ENCODE measurements at places on chromosomes 2 and 18. TPM values are rescaled to one million over a fixed set of nuclear protein-coding genes. Genes with fewer than 3 reads are reported as not detected.

GRCh38 chr18:9968081-9968848 is 54.4 kb downstream of the VAPA start:
- no peak for DNase-seq

- no peak for DNase-seq
Measured at GRCh38 chr2:66699416-66699792, 264.5 kb downstream of the MEIS1 start.

DNA sequence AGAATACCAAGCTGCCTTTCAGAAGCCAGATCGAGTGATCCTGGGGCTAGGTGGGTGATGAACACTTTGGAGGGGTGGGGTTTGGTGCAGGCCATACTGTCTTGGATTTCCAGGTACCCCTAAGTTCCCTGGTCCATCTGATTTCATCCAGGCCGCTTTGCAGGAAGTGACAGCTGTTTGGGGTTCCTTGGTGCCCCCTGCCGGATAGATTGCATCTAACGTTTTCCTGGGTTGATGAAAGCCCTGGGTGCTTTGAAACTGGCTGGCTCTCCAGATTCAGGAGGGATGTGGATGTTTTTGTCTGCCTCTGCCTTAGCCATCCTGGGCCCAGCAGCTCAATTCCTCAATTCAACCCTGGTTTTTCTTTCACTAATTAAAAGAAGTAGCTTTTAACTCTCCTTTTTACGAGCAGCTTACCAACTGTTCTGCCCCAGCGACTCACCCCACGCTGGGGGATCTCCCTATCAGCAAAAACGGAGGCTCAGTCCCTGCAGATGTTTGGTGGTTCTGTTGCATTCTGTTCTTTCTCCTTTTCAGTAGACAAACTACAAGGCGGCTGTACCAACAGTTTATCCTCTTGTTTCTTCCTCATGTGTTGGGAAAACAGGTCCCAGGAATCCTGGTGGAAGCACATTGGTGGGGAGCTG is 37.1 kb downstream of the ARHGEF4 start:
- DNase-seq = peak; percentile 46

DNA sequence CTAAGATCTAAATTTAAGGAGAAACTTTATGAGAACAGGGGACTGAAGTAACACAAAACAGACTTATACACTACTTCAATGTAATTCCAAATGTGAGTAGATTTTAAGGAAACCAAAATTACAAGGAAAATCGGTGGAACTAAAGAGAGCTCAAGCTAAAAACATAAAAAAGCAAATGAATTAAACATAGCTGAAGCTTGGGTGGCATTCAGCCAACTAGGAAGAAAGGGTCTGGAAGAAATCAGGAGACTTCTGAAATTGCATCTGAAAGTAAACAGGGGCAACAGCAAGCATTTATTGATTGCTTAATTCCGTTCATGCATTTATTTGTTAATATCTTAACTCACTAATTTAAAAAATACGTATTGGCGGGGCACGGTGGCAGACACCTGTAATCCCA is 727.3 kb upstream of the PKDCC start:
- no peak for DNase-seq

- no peak for DNase-seq
Measured at GRCh38 chr2:112839407-112840067, 3.0 kb upstream of the IL1B start.

DNA sequence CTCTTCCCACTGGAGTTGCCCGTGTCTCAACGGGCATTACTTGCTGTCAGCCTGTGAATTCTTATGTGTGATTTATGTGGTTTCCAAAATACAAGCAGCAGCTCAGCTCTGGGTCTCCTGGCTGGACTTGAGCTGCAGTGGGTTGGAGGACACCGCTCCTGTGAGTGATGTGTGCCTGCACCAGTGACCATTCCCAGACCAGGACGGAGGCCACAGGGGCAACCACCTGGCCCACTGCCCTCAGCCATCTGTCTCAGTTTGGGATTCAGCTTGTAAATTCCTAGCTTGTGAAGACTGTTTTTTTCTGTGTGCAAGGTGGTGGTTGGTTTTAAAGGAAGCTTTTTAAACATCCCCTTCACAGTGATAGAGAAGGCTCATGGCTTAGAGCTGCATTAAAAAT is 261.0 kb downstream of the BCL2 start:
- no peak for DNase-seq

DNA sequence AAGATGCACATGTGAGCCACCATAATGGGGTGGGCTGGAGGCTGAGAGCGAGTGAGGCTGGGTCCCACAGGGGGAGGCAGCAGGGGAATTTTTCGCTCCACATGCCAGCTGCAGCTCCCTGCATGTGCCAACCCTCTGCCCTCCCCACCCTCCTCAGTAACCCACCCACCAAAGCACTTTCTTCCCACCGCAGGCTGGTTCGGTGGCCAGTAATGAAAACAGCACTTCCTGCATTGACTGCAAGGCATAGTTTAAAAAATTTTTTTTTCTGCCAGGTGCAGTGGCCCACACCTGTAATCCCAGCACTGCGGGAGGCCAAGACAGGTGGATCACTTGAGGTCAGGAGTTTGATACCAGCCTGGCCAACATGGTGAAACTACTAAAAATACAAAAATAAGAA is 147.5 kb upstream of the TTC39C start:
- DNase-seq = no peak

GRCh38 chr2:140410695-140411094 is 1630.5 kb upstream of the NXPH2 start:
- DNase-seq = no peak

DNA sequence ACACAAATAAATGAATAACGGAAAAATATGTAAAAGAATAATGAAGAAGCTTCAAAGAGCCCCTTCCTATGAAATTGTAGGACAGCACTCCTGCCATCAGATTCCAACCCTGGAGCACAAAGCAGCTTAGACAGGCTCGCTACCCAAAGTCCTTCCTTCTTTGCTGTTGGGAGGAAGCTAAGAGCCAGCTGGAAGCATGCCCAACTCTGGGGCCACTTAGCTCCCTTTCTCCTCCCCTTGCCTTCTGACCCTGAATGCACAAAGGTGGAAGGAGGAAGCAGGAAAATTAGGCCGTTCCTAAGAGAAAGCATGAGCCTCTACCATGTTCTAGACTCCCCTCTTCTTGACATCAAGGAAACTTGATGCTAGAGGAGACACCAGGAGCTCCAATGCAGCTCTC is 700.8 kb downstream of the RNF144A start:
- no peak for DNase-seq

DNA sequence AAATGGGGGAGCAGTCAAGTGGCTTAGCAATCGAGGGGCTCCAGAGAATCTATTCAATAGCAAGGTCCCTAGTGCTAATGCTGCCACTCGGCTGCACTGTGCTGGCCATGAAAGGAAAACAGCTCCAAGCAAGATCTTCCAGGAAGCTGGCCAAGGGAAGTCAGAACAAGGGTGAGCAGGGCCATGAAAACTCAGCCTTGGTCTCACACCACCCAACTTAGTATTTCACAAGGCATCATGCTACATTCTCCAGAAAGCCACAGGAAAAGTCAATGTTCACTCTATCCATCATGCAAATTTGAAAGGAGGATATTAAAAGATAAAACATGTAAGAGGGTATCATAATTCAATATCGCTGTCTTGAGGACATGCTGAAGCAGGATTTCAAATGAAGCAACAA is 35.7 kb downstream of the NRP2 start:
- DNase-seq = no peak

- no peak for DNase-seq
Measured at GRCh38 chr2:33104052-33104623, 157.4 kb downstream of the LTBP1 start.

GRCh38 chr2:206000776-206001175 is 85.2 kb downstream of the INO80D start:
- DNase-seq = no peak

- DNase-seq = no peak
Measured at GRCh38 chr2:225122583-225123486, 80.6 kb upstream of the DOCK10 start.

GRCh38 chr2:144801766-144802165 is 281.8 kb upstream of the ZEB2 start:
- DNase-seq = peak; percentile 34

DNA sequence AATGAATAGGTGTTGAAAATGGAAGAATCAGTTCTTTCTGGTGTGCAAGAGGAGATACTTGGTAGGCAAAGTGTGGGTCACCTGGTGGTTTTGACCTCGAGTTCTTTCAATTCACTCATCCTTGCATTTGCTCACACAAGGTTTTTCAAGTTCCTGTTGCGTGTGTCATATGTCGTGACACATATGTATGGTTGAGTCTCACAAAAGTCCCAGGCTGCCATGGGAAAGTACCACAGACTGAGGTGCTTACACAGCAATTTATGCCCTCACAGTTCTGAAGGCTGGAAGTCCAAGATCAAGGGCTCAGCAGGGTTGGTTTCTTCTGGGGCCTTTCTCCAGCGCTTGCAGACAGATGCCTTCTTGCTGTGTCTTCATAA is 64.4 kb downstream of the NCK2 start:
- DNase-seq = no peak

GRCh38 chr2:105498281-105498846 is 99.5 kb upstream of the FHL2 start:
- DNase-seq = no peak

- DNase-seq = no peak
Measured at GRCh38 chr2:207996848-207997247, 28.5 kb downstream of the PLEKHM3 start.

DNA sequence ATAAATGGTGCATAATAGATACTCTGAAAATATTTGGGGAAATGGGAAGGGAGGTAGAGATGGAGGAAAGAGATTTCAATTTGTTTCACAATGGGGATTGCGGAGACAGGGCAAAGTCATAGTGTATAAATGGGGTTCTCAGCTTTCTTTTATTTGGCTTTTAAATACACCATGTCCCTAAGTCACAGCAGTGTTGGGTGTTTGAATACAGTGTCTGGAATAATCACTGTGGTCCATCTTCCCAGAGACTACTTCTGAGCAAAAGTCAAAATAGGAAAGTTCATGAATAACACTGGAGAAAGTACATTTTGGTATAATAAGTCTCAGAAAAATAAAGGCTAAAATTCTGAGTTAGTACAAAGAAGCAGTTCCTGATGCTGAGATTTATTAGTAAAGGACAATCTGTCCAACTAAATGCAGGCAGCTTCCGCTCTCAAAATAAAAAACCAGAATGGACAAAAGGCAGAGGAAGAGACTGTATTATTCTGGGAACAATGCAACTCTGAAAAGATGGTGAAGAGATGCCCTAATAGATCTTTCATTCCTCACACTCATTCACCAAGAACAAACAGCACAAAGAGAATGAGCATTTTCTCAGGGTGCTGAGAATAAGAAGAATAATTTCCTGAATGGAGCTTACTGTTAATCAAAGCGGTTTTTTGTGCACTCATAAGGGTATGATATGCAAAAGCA is 295.4 kb upstream of the PIK3C3 start:
- no peak for DNase-seq

GRCh38 chr2:225171350-225171749 is 129.1 kb upstream of the DOCK10 start:
- DNase-seq = no peak

DNA sequence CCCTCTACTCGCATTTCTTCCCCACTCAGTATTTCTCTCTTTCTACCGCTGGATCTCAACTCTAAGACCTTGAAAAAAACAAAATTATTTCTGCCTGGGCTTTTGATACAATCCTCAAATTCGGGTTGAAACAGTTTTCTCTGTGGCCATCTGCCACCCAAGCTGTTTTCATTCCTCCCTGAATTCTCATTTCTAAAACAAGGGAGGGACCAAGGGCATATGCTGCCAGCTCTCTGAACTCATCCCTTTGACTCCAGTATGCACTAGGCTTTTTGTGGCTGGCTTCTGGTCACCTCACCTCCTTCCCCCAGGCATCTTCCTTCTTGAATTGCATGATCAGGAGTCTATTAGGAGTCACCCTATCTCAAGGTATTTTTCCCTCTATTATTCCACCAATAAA is 49.5 kb downstream of the CCDC148 start:
- no peak for DNase-seq

The TNFRSF11A gene
- polyA plus RNA-seq = not detected

The TRIM43 gene
- polyA plus RNA-seq = not detected

The SPTBN1 gene
- 56.6 TPM for polyA plus RNA-seq

The MFSD2B gene
- polyA plus RNA-seq = 0.05 TPM

The CXCR4 gene
- polyA plus RNA-seq = not detected

The PIEZO2 gene
- polyA plus RNA-seq = 2.7 TPM

The UGT1A4 gene
- not detected for polyA plus RNA-seq

The CROCC2 gene
- not detected for polyA plus RNA-seq

The PDCL3 gene
- polyA plus RNA-seq = 19.2 TPM

The MYCN gene
- polyA plus RNA-seq = not detected

Data from AG04450 (cell line).